ENCODE measurements at places on chromosomes 2 and 18.

GRCh38 chr18:54946149-54946581, 13.1 kb downstream of the CCDC68 start:
- DNase-seq, result peak; percentile 4

DNA sequence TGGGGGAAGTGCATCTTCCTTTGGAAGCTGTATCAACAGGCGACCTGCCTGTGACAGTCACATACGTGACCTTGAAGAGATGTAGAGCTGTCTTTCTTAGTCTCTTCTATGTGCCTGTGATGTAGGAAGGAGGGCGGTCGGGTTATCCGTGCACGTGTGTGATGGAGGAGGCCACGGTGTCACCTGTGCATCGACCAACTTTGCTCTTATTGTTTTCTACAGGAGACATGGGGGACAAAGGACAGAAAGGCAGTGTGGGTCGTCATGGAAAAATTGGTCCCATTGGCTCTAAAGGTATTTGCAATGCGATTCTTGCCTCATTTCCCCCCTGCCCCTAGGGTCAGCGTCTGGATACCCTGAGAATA, 20.7 kb upstream of the ALLC start:
- no peak for DNase-seq

GRCh38 chr2:120052597-120052996, 39.7 kb downstream of the EPB41L5 start:
- DNase-seq, result no peak

GRCh38 chr2:188610827-188611226, 319.2 kb downstream of the GULP1 start:
- DNase-seq, result no peak

DNA sequence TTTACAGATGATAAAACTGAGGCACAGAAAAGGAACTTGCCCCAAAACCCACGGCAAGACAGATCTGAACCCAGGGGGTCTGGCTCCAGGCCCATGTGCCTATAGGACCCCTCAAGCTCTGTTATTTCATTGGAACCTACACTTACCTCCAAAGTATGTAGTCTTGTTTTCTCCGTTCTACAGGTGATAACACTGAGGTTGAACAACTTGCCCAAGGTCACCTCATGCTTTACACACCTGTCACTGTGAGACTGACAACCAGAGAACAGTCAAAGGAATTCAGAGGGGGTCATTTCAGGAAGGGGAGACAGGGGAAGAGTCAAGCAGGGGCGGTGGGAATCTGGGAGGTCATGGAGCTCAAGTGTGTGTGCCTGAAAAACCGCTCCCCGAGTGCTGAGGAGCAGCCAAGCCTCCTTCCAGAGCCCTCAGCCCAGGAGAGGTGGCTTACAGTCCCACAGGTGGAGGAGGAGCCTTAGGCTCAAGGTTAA, 47.7 kb downstream of the SERTAD2 start:
- DNase-seq, result no peak

GRCh38 chr18:74944676-74945075, 264.3 kb downstream of the PTGR3 start:
- DNase-seq, result no peak

GRCh38 chr2:184780944-184781343, 182.6 kb downstream of the ZNF804A start:
- DNase-seq, result no peak

DNA sequence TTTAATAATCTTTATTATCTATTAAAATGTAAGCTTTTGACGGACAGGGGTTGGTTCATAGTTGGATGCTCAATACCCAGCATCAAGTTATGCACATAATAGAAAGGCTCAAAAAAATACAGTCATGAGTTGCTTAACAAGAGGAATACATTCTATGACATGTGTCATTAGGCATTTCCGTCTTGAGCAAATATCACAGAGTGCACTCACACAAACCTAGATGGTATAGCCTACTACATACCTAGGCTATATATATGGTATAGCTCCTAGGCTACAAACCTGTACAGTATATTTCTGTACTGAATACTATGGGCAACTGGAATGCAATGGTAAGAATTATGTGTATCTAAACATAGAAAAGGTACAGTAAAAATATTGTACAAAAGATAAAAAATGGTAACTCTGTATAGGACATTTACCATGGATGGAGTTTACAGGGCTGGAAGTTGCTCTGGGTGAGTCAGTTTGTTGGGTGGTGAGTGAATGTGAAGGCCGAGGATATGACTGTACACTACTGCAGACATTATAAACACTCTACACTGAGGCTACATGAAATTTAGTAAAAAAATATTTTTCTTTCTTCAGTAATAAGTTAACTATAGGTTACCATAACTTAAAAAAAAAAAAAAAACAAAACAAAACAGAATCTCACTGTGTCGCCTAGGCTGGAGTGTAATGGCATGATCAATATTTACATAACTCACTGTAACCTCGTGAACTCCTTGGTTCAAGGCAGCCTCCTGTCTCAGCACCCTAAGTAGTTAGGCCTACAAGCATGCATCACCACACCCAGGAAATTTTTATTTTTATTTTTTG, 201.2 kb downstream of the NBAS start:
- no peak for DNase-seq

- peak; percentile 18 for DNase-seq
Measured at GRCh38 chr2:30421026-30421603, 25.9 kb upstream of the LCLAT1 start.

GRCh38 chr2:30705711-30706533, 101.3 kb downstream of the CAPN13 start:
- DNase-seq, result no peak

DNA sequence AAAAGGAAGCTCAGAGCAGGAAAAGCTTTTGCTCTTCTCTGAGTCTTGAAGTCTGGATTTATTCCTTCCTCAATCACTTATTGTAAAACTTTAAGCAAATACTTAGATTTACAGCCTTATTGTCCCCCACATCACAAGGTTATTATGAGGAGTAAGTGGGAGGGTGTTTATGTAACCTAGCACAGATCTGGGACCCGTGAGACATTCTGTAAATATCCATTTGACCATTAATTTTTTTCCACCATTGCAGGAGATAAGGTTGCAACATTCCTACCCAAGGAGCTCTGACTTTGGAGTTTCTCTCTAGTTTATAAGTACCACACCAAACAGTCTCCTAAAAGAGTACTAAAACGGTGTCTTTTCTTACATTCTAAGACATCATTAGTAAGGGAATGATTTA, 52.1 kb upstream of the CTIF start:
- DNase-seq, result no peak

DNA sequence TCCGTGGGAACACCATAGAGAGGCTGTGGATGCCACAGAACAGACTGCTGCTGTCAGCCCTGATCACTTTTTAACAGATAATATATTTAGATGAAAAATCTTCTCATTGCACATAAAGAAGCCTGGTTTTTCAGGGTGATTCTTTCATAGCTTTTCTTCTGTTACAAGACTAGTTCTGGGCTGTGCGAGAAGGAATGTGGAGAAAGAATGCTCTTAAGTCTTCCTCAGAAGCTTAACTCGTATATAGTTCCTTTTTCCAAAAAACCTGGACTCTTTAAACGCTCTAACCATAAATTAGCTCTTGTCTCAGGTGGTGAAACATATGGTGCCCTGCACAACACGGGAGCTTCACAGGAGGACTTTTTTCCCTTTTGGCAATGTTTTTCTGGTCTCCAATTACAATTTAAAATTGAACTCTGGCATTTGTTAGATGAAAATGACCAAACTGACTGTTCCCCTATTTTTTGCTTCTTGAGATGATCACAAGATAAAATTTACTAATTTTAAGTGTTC, 125.9 kb upstream of the SMAD7 start:
- no peak for DNase-seq

GRCh38 chr2:63539416-63540162, 48.7 kb downstream of the WDPCP start:
- no peak for DNase-seq

DNA sequence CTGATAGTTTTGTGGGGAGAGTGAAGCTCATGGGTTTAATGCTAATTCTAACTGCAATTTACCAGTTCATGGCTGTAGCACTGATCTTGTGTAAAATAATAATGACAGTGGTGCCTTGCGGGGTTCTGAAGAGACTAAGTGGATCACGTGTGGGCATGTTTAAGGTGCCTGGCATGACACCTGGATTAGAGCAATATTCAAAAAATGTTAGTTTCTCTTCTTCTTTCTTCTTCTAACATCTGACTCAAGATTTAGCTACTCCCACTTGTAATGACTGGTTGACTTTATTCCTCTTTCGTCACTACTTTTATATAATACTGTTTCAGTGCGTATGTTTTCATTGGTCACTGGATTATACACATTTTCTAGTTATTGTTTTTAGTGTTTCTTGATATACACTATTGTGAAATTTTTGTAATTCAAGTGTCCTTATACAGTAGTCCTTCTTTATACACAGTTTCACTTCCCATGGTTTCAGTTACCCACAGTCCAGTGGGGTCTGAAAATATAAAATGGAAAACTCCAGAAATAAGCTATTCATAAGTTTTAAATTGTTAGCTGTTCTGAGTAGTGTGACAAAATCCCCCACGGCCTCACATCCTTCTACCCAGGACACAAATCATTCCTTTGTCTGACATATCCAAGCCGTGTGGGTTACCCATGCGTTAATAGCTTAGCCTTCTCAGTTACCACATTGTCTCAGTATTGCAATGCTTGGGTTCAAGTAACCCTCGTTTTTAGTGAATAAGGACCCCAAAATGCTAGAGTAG, 662.2 kb upstream of the CNTNAP5 start:
- no peak for DNase-seq

DNA sequence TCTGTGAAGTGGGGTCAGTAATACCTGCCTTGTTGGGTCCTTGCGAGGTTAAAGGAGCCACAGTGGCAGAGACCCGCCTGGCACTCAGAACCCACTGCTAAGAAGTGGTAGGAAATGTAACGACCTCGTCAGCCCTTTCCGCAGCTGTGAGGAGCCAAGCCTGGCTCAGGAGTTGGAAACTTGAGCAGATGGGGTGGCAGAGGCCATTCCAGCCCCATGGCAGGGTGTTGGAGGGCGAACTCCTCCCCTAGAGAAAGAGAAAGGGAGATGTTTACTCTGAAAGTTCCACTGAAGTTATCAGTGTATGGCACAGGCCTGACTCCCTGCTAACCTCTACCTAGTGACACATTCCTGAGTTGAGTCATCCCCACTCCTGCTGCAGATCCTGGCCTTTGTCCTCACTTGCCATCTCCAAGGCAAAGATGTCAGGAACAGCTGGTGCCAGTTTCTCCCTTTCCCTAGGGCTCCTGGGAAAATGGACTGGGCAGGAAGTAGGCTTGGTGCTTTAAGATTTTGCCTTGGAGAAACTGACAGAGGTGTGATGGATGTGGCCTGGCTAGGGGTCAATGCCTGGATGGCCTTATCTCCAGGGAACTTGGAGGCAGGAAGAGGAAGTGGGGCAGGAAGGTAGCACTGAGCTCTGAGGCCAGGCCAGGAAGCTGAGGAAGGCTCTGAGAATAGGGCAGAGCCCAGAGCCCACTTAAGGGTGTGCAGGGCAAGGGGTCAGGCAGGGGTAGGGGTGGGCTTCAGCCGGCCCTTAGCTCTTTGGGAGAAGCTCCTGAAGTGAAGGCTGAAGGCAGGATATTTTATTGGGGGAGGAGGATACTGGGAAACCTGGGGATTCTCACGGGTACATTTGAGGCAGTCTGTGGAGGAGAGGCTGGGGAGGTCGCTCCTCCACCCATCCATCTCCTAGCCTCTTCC, 888 bp downstream of the VAMP5 start:
- no peak for DNase-seq

DNA sequence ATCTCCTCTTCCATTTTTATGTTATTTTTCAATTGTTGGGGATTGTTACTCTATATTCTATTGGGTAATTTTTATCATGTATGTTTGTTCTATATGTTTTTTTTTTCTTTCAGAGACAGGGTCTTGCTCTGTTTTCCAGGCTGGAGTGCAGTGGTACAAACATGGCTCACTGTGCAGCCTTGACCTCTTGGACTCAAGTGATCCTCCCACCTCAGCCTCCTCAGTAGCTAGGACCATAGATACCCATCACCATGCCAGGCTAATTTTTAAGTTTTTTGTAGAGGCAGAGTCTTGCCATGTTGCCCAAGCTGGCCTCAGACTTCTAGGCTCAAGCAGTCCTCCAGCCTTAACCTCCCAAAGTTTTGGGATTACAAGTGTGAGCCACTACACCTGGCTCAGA, 88.7 kb downstream of the TTC27 start:
- DNase-seq, result no peak

- DNase-seq, result no peak
Measured at GRCh38 chr2:25856377-25856776, 21.9 kb downstream of the ASXL2 start.

- DNase-seq, result no peak
Measured at GRCh38 chr2:106184857-106185256, 9.2 kb downstream of the UXS1 start.

DNA sequence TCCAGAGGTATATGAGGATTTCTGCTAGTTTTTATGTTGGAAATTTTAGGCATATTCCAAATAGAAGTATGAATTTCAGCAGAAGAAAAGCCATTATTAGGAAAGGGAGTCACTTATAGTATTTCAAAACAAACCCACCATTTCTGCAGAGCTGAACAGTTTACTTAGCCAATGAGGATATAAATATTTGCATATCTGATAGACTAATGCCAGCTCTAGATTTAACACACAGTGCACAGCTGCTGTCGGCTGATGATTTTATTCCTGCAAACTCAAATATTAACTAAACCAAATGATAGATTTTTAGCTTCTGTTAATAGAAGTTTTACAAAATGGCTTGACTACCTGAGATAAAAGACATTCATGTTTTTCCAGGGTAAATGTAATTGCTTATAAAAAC, 375.8 kb upstream of the FANCL start:
- DNase-seq, result no peak

DNA sequence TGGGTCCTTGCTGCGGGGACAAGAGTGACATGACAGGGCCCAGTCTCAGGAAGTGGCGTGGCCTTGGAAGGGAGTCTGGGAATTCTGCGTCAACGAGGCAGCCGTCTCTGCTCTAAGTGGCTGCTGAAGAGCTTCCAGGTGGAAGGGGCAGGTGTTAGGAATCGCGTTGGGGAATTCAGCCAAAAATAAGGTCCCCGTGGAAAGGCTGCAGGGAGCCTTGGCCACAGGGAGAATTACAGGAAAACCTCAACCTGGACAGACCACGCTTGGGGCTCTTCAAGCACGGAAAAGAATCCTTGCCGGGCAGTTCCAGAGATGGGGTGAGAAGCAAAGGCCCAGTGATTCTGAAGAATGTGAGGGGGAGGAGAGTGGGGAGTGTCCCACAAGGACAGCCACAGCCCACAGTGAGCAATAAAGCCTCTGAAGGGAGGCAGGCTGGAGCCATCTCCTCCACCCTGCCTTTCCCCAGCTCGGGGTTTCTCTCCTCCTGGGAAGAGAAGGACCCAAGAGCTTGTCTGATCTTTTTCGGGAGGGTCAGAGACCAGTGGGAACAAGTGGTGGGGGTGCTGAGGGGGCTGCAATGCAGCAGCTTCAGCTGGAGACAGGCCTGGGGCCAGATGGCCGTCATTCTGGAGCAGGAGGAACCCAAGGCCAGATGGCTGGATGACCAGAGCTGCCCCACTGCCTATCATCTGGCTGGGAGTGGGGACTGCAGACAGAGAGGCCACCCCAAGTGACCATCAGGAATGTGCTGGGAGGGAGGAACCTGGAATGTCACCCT, 106.4 kb upstream of the SMAD2 start:
- no peak for DNase-seq

GRCh38 chr18:79829136-79829854, 31.6 kb downstream of the KCNG2 start:
- no peak for DNase-seq
